ENCODE measurements at places on chromosomes 2 and 18.
A peak's percentile ranks its signal among the peaks of the same experiment; 100 is the strongest.

GRCh38 chr2:157825885-157826284 is 50.2 kb downstream of the ACVR1 start:
- peak; percentile 61 for DNase-seq

DNA sequence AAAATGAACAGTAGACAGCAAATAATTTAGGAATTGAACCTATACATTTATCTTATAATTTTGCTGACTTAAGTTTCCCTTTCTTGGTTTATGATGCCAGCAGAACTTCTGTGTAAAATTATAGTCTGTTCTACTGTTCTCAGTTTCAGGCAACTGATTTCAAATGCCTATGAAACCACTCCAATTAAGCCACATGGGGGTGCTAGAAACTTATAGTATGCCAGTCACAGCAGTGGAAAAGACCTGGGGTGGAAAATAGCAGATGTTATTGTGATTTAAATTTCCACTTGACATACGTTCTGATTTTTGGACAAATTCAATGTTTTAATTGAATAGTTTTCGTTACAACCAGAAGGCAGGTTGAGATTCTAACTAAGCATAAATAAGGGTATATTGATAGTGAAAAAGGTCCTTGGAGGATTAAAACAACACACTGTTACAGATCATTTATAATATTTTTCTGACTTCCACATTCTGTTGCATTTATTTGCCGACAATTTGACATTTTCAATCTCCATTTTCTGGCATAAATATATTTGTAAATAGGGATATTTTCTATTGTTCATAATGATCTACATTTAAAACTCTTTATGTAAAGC is 61.4 kb downstream of the CPS1 start:
- peak; percentile 84 for DNase-seq

DNA sequence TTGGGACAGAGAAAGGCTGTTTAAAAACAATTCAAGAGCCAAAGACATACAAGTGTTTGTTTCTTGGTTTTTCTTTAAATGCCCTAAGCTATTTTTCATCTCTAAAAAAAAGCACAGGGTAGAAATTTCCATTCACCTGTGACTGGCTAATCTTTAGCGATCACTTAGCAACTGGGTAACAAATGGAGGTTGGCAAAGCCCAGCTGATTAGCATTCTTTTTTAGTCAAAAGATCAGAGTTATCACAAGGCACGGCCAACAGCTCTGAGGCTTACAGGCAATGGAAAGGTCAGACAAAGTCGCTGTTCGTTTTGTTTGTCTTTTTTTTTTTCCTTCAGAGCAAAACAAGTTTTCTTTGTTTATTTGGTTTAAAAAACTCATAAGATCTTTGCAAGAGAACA is 29.0 kb upstream of the TTR start:
- DNase-seq, result no peak

DNA sequence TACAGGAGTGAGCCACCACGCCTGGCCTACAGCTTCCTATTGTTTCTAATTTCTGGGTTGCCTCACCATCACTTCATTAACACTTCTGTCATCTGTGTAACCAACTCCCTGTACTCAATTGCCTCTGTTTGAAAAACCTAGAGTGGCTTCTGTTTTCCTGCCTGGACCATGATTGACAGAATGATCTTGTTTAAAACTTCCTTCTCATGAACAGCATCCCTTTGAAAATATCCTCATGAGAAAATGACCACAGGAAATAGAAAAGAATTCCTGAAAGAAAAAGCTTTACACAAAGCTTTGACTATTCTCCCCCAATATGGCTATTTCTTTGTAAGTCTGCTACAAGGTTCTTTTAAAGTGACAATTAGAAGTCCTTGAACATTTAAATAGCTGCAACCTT is 672.3 kb downstream of the ARHGAP15 start:
- DNase-seq, result no peak

GRCh38 chr2:28620291-28620793 is 124.5 kb downstream of the PLB1 start:
- DNase-seq, result no peak

GRCh38 chr2:158668001-158668765 is 126.9 kb upstream of the DAPL1 start:
- DNase-seq, result no peak

DNA sequence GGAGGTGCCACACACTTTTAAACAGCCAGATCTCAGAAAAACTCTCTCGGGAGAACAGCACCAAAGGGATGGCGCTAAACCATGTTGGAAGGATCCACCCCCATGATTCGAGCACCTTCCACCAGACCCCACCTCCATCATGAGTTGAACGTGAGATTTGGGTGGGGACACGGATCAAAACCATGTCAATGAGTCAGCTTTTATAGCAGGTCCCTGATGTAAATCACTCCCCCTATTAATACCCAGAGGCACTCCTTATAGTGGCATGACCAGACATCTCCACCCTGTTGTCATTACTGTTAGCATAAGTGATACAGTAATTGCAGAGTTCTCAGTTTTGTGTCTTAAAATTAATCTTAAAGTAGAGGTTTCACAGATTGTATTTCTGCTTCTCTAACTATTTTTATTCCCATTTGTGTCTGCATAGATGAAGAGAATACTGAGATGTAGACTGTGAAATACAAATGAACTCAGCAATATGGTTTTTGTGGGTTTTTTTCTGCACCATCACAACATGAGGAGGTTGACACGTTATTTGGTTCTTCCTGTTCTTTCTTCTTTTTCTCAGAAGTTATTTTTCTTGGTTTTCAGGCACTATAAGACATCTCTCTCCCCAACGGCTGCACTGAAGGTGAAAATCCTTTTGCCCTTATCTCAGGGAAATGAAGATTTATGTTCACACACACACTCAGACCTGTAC is 218.2 kb downstream of the ARL4C start:
- no peak for DNase-seq

DNA sequence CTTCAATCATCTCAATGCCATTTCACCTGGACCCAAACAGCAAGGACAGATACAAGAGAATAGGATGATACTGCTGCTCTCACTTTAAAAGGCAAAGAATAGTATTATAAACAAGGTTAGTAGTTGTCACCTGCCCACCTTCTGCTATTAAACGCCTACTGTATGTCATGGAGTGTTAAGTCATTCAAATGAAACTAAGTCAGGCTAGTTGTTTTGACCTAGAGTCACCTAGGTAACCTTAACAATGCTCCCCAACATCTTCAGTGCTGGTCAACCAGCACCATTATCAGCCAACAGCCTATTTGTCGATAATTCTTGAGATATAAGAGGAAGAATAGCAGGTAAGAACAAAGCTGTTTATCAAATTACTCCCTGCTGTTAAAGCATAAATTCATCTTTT is 39.2 kb downstream of the TRIP12 start:
- DNase-seq, result no peak

GRCh38 chr2:138503087-138503442 is 1.5 kb downstream of the SPOPL start:
- no peak for DNase-seq

DNA sequence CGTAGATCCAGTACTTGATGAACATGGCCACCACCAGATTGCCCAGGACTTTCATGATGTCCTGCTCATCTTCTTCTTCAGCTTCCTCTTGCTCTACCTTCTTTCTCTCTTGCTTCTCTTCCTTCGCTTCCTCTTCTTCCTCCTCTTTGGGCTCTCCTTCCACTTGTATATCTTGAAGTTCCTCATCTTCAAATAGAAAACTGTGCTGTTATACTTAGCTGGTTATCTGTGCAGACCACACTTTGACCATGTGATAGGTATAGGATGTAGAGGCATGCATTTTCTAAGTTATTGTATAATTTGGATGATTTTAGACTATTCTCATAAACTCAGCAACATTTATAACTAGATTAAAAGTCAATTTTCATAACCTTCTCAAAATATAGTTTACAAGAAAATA is 263.4 kb downstream of the NAPG start:
- DNase-seq, result no peak

DNA sequence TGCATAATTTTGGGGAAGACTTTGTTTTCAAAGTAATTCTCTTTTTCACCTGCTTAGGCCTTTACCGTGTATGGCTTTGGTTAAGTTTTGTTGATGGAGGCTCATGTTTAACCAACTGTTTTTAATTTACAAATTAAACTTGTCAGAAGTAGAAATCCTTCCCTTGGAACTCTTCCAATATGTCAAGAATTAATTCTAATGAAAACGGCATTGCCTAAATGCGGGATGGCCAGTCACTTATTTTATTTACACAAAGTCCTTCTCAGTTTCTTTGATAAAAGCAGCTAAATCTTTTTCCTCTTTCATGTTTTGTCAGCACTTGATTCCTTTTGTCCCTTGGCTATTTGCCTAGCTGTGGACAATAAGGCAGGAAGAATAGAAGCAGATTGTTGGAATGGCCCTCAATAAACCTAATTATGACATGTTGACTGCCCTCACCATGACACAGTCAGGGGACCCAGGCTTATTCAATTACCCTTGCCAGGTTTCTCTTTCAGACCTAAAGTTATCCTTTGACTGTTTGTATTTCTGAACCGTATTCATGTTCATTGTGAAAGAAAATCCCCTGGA is 26.3 kb downstream of the PAX3 start:
- DNase-seq, result peak; percentile 70

GRCh38 chr2:5665066-5665465 is 27.1 kb upstream of the SOX11 start:
- DNase-seq, result peak; percentile 47

- no peak for DNase-seq
Observed at GRCh38 chr18:65924904-65925303, 174.1 kb downstream of the CDH7 start.

GRCh38 chr2:203811491-203812221 is 55.9 kb upstream of the CTLA4 start:
- peak; percentile 24 for DNase-seq

- DNase-seq, result no peak
Observed at GRCh38 chr18:12314591-12315305, 6.7 kb downstream of the TUBB6 start.

DNA sequence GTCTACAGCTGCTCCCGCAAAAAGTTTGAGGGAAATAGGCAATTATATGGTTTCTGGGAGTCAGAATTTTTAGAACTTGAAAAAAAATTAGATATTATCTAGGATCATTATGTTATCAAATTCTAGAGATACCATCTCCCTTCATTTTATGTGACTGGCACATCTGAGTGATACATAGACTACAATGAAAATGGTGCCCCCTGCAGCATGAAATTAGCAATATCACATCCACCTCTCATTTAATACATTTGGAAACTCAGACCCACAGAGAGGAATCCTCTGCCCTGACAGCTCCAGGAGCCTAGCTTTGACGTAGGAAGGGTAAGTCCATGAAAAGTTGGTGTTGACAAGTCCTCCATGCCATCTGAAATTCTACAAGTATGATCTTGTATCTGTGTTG is 381.6 kb downstream of the SUCLG1 start:
- DNase-seq, result peak; percentile 26

- no peak for DNase-seq
Observed at GRCh38 chr18:63648241-63648640, 4.2 kb upstream of the SERPINB4 start.

DNA sequence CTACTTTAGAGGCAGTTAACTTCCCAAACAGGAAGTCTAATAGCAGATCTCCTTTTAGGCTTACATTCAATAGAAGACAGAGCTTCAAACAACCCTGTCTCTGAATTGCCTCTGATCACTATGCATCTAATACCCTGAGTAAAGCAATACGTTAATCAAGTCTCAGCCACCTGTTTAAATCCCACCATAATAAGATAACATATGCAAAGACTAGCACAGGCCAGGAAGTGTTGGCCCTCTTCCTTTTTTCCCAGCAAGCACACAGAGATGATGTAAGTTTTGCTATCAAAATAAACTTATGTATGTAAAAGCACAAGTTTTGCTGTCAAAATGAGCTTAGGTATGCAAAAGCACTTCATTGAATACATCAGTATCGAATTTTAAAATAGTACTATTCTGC is 385.5 kb downstream of the RND3 start:
- no peak for DNase-seq

DNA sequence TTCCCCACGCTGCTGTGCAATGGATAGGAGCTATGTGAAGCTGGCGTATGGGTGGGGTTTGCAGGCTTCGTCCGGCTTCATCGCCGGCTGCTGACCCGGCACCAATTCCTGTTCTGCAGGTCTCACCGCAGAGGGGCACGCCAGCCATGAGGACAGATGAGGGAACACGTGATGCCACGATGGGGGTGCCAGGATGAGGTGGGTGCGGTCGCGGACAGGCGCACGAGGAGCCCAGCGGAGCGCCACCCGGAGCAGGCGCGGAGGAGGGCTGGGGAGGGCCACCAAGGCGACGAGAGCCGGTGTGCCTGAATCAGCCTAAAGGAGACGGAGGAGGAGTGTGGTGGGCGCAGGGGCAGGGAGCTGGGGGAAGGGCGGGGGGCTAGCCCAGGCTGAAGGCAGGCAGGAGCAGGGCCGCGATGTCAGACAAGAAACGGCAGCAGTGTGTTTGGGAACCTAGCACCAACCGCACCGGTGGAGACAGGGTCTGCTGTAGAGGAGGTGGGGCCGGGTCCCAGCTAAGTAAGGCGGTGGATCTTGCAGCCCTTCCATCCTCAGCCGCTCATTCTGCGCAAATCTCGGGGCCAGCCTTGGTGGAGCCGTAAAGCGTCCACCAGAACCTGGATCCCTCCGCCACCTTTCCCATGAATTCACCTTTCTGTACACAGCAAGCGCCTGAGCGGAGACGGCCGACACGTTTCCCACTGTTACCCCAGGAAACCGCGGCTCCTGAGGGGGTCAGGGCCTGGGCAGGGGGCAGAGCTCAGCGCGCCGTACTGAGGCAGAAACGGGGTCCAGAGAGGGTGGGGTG is 17.0 kb upstream of the CD8A start:
- DNase-seq, result peak; percentile 82

- DNase-seq, result peak; percentile 41
Observed at GRCh38 chr2:2877427-2877826, 500.2 kb downstream of the EIPR1 start.

DNA sequence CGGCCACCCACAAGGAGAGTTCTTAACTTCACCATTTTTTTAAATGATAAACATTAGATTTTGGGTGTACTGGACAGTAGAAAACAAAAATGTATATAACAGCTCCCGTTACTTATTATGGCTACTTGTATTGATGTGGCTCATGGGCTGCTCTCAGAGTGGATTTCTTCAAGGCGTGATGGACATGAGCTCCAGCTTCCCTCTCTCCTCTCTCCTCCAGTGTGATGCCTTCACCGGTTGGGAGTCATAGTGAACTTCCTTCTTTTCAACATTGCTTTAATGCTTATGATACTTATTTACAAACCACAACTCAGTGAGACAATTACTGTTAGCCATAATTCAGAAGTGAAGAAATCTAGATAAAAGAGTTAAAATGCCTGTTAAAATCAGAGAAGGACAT is 515.2 kb downstream of the RNF144A start:
- DNase-seq, result no peak

Data from eye (tissue), 1 donor.